ENCODE measurements at places on chromosomes 4 and X.

- no peak for DNase-seq
Observed at GRCh38 chrX:148620023-148620422, 119.6 kb downstream of the AFF2 start.

GRCh38 chrX:130176354-130176776 is 4.6 kb downstream of the RAB33A start:
- DNase-seq = no peak

DNA sequence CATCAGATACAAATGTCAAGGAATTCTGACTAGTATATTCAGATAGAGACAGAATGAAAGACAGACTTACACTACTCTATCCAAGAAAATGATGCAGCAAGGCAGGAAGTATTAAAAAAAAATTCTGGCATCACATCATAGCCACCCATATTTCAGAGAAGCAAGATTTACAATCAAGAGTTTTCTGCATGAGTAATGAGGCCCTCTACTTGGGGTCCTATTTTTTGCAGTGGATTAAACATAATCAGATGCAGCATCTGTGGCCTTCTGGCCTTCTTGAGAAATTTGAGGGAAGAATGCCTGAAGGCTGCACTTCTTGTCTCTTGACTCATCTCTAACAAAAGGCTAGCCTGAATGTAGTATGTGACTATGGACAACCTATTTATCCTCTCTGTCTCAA is 48.2 kb upstream of the SLIT2 start:
- DNase-seq = no peak

- DNase-seq = no peak
Observed at GRCh38 chrX:11197671-11198070, 86.5 kb downstream of the HCCS start.

DNA sequence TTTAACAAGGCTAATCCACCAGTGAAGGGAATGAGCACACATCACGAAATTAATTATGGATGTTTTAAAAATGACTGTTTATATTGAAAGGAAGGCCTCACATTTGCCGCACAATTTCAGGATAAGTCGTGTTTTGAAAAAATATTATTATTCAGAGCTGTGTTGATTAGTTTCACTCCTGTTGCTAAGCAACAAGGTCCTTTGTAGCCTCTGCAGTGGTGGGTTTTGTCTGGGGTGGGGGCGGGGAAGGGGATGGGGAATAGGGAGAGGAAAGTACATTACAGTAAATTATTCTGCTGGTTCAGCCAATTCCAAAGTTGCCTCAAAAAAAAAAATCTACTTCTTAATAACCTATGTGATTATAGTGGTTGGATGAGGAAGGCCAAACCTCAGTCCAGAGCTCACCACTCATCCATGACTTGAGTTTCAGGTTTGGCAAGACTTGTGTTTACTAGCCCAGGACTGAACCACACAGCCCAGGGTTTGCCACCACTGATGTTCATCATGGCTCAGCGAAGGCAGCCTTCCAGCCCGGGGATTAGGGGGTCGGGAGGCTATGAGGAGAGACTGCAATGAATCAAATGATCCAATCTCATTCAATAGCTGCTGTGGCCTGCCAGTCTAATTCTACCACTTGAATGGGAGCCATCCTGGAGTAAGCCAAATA is 162.5 kb upstream of the ATP6AP2 start:
- no peak for DNase-seq

GRCh38 chr4:177304094-177304493 is 5.6 kb upstream of the NEIL3 start:
- DNase-seq = no peak

DNA sequence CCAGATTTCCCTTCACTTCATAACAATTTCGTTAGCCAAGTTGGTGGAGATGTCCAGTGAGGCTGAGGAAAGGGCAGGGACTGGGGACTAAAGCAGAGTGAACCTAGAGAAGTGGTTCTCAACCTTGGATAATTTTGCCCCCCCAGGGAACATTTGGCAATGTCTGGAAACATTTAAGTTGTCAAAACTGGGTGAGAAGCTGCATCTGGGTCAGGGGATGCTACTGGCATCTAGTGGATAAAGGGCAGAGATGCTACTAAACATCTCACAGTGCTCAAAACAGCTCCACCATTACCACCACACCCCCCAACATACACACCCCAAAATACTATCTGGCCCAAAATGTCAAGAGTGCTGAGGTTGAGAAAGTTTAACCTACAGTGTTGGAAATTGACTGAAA is 32.0 kb upstream of the FGF16 start:
- no peak for DNase-seq

- peak; percentile 27 for DNase-seq
Observed at GRCh38 chrX:119218198-119218597, 17.9 kb upstream of the PGRMC1 start.

DNA sequence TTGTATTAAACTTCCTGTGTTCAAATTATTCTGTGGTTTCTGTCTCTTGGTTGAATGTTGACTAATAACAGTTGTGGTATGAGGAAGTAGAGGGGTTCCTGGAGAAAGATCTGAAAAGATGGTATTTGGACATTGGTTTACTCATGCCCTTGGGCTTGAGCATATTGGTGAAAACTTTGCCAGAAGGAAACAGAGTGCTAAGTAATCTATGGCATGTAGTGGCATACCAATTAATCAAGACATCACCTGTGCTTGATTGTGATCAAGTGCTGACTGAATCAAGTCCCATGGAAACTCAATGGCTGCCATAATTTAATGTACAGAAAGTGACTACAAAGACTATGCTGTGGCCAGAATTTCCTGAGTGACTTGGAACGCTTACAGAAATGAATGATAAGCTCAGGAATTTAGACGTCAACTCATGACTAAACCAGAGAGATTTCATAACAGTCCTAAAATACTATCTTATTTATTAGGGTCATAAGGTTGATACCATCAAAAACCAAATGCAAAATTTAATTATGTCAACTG is 2062.9 kb downstream of the ARAP2 start:
- DNase-seq = no peak

DNA sequence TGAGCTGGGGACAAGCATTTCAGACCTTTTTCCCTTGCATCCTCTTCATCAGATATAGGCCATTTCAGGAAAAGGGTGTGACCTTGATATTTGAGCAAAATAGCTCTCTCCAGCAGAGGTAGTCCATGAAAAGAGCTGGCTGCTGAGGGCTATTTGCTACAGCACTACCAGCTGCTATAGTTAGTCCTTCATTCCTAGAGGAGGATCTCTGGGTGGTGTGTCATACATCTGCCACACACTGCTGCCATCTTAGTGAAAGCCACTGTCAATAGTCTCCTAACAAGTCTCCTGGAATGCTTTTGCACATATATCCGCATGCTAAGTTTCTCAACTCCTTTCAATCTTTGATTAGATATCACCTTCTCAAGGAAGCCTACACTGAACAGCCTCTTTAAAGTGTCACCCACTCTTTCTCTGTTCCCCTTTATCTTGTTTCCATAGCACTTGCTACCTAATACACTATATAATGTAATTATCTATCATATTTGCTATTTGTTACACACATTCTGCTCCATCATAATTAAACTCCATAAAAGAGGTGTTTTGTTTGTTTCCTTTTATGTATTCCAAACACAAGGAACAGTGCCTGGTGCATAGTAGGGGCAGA is 131.9 kb downstream of the TBC1D19 start:
- DNase-seq = no peak

DNA sequence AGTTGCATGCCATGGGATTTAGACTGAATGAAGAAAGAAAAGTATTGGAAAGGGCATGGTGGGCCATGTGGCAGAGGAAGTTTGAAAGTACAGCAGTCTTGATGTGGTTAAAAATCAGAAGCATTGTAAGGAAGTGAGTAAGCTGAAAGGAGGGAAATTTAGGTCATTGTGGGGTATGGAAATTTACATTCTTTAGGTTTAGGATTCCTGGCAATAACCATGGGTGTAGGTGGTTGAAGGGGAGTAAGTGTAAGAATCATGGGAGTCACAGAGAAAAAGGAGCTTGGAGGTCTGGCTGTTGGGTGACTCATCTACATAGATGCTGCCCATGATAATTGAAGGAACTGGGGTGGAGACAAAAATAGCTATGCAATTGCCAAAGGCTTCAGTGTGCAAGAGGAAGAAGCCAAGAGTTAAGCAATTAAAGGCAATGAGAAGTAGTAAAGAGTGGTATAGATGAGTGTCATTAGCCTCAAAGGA is 243.8 kb upstream of the LDB2 start:
- no peak for DNase-seq

DNA sequence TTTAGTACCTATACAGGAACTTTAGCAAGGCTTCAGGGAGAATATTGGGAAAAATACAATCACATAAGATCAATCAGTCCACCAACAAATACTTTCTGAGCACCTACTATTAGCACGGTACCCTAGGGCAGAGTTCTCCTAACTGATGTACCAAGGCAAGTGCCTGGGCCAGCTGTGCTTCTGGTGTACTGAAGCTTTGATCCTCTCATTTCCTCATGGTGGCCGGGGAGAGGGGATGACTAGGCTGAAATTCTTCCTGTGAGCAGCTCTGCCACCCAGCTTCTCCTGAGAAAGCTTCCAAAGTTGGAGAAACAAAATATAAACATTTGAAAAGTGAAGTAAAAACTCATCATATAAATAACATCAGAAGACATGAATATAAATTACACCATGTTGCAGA is 49.3 kb upstream of the ATOH1 start:
- DNase-seq = no peak

- DNase-seq = no peak
Observed at GRCh38 chr4:187910741-187911140, 84.8 kb upstream of the ZFP42 start.

DNA sequence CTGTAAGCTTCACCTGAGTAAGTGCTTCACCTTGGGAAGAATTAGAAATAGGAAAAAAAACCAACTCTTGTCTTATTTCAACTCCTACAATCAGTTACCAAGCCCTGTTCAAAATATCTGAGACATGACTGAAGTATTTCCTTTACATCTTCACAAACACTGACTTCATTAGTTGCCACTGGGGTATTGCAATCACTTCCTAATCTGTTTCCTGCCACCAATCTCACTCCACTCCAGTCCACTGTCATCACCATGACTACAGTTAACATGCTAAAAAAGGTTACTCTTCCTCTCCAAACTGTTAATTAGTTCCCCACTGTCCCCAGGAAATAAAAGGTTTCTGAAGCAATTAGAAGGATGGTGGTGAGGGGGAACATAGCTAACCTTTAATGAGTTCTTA is 3.3 kb upstream of the SUPT20HL1 start:
- DNase-seq = no peak
